Activated CD4-positive, alpha-beta T cell treated with anti-CD3 and anti-CD28 coated beads, Interleukin-2, amount 10 ng/mL, durations not matched to agents 7 days and 5 days (primary cell): ENCODE measurements at places on chromosomes 4 and X.

DNA sequence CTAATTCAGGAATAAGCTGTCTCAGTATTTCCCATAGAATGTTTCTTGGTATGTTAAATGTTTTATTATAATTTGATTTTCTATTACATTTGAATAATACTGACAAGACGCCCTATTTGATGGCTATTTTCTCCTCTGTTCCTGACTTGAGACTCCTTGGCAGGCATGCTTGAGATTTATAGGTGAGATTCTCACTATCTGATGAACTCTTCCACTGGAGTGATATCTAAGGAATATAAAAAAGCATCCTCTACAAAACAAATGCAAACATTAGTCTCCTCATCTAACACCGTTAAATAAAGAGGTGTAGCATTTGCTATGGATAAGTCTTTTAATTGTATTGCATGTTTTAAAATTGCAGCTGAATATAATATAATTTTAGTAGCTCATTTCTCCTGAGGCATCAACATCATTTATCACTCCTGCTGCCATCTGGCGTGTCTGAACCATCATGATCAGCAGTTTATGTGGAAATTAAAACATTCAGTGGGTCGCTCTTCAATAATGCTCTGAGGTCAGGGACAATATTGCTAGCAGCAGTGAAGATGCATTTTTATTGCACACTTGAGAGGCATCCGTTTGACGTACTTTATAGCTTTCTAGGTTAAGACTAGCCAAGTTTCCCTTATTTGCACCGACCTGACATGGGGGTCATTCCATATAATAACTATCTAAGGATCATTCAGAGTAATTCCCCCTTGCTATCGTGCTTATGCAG is 210.4 kb upstream of the GALNTL6 start:
- DNase-seq, result no peak

- DNase-seq, result no peak
Observed at GRCh38 chrX:63506320-63506719, 155.2 kb upstream of the SPIN4 start.

DNA sequence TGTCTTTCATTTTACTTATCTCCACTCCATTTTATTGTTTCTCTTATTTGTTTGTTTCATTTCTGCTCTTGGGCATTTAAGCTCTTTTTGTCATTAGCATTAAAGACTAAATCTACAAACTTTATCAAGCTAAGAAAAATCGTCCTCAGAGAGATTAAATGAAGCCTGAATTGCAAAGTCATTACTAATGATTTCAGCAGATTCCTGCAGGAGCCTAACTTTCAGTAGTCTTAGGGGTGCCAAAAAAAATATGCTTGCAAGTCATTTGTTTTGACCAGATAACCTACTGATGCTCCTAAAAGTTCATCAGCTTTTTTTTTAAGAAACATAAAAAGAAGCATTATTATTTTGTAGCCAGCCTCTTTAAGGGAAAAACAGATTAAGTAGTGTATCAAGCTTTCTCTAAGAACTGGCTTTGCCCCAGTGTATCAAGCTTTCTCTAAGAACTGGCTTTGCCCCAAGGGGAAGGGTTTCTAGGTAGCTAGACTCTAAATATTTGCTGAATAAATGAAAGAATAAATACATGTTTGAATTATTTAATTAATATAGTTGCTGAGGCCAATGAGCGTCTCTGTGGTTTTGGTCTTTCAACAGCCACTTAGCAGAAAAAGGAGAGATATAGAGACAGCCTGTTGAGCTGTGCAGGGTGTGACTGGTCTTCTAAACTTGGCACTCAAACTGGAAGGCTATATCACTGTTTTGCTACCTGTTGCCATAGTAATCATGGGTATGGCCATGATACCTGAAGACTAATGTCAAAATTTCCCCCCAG is 174.2 kb downstream of the BTC start:
- no peak for DNase-seq

GRCh38 chrX:150049647-150050046 is 111.4 kb upstream of the EOLA2 start:
- no peak for DNase-seq

DNA sequence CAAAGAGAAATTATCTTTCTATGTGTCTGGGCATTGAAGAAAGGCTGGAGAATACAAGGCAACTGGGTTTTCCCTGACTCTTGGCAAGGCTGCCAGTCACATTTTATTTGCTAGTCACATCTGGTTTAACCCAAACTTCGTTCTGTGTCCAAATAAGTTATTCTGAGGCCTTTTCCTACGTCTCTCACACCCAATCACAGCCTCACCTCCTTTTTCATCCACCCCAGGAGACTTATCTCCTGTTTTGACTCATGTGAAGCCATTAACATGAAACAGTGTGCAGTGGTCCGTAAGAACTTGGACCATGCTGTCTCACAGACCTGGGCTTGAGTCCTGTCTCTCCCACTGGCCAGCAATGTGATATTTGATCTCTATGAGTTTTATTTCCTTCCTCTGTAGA is 59.3 kb downstream of the CNGA2 start:
- DNase-seq, result no peak

- DNase-seq, result no peak
Observed at GRCh38 chrX:151825007-151825406, 87.7 kb upstream of the MAGEA4 start.

- no peak for DNase-seq
Observed at GRCh38 chrX:42290608-42291007, 367.3 kb upstream of the CASK start.

GRCh38 chr4:151644622-151645021 is 116.2 kb downstream of the GATB start:
- no peak for DNase-seq

DNA sequence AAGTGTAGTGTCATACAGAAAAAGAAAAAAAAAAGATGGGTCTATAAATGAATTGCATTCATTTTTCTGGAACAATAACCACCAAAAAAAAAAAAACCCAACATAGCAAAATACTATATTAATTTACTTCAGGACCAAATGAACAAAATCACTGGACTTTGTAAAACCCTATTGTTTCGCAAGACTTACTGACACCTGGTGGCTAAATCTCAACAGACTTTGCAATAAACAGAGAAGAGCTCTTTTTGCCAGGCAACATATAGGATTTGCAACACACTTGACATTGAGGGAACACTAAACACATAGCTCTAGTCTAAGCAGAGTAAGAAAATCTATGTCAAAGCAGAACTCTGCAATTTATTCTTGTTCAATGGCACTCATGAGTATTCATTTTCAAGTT is 990.2 kb downstream of the STPG2 start:
- DNase-seq, result no peak

DNA sequence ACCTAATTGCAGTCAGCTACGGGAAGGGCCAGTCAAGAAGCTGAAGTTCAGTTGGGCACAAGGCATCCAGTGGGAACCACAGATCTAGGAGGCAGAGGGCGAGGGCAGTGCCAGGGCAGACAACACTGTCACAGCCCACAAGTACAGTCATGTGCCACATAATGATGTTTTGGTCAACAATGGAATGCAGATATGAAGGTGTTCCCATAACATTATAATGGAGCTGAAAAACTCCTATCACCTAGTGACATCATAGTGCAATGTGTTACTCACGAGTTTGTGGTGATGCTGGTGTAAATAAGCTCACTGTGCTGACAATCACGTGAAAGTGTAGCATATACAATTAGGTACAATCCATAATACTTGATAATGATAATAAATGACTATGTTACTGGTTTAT is 4.5 kb upstream of the TMEM255A start:
- no peak for DNase-seq

GRCh38 chr4:38846015-38846414 is 10.6 kb downstream of the TLR6 start:
- no peak for DNase-seq

DNA sequence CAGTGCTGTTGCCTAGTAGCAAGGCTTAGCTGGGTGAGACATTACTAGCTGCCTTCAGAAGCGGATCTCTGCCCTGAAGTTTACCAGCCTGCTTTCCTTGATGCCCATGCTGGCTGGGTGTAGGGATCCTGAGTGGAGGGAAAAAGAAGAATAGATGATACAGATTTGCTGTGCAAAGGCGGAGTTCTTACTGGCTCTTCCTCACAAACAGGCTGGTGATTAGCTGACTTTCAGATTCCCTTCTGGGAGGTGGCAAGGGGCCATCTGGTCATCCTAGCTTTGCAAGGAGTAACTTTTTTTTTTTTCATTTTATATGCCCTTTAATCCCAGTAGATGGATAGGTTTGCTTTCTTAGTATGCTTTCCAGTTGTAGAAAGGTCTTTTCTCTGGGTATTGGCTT is 44.8 kb downstream of the SMARCA5 start:
- DNase-seq, result no peak

DNA sequence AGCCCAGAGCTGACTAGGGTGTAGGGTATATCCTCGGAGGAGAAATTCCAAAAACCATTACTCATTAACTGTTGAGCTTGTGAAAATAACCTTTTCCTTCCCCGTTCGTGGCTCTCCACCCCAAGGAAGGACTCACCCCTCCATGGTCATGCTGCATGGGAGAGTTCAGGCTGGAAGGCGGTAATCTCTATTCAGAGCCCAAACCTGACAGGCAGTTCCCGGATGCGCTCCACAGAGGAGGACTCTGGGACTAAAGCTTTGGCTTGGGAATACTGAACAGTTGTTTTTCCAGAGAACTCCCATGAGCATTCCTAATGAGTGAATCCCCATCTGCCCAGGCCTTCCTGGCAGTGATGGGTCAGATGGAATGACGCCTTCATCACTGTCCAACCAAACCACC is 125.4 kb downstream of the BCOR start:
- no peak for DNase-seq

GRCh38 chr4:105619188-105619931 is 66.9 kb downstream of the ARHGEF38 start:
- no peak for DNase-seq

DNA sequence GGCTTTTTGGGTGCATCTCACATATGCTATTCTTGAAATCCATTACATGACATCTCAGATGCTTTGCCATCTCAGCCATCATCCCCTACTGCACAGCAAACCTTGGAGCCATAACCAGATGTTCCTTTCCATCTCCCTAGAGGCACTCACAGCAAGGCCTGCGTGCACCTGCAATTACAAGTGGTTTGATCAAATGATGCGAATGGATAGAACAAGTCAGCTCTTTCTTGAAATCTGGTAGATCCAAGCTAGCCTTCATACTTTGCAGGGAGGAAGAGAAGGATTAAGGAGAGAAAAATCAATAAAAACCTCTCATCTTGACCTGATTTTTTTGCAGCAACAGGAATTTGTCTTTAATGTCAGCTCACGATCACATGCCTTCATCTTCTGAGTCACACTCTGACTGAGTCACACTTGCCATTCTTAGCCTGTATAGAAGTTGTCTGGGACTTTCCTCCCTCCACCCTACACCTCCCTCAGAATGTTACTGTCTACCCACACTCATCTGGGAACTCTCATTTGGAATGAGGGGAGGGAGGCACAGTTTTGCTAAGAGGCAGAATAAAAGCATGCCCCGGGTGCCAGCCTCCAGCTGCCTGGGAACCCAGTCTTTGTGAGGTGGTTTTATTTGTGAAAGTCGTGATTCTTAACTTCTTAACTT is 11.9 kb upstream of the TRIML1 start:
- no peak for DNase-seq

- DNase-seq, result no peak
Observed at GRCh38 chr4:19130866-19131265, 1109.3 kb upstream of the LCORL start.

- DNase-seq, result no peak
Observed at GRCh38 chr4:76277667-76278066, 26.1 kb downstream of the FAM47E start.

DNA sequence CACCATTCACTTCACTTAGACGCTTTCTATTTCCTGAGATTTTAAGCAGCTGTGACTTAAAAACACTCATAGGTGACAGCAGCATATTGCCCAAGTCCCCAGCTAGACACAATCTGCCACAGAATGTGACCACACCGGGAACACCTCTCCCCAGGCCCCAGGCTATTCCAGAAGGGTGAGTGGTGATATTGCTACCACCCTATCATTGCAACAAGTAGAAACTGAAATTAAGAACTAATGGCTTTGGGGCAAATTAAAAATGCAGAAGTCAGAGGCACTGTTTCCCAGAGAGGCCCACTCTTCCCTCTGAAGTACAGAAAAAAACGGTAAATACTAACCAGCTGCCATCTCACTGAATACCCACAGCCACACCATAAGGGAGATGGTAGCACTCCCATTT is 35.0 kb downstream of the QDPR start:
- no peak for DNase-seq

DNA sequence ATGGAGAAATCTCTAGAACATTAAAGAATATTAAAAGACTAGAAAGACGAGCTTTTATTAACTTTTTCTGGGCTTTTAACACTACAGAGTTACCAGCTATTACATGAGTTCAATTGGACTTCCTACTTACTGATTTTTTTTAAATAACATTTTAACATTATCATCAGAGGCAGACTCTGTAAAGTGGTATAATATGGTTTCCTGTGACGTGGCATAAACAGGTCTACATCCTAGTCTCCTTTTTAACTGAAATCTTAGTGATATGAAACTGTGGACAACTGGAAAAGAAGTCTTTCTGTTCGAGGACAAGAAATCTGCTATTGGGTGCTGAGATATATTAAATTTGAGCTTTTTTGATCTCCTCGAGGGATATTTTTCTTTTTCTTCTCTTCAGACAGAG is 48.7 kb upstream of the ABCG2 start:
- DNase-seq, result no peak

DNA sequence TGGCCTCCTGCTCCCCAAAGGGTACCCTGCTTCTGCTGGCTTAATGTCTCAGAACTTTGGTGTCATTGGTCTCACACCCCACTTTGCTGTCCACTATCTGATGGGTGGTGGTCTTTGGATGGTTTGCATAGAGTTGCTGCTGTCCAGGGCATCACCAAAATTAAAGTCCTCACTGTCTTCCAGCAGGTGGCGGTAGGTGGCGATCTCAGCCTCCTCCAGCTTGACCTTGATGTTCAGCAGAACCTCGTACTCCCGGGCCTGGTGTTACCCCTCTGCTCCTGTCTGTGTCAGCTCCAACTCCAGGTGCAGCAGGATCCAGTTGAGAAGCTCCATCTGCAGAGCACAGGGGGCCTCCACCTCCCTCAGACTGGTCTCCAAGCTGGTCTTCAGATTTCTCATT is 1169.5 kb upstream of the PABPC4L start:
- DNase-seq, result no peak

- DNase-seq, result no peak
Observed at GRCh38 chrX:19660604-19661255, 145.4 kb upstream of the MAP3K15 start.

- peak; percentile 32 for DNase-seq
Observed at GRCh38 chr4:106238820-106239420, 77.1 kb downstream of the TBCK start.

DNA sequence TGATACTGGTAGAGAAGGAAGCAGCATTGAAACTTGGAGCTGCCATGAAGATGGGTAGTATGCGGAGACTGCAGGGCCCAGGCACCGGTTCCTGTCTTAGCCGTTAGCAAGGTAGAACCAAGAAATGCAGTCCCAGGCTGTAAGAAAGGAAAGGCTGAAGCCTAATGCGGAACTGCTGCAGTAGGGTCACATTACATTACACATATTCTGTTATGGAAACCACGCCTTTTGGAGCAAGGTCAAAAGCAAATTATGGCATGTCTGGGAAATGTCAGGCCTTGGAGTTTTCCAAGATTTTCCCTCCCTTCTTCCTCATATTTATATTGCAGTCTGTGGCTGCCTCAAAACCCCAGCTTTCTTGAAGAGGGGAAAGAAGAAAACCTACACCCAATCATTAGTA is 204.8 kb upstream of the RASGEF1B start:
- no peak for DNase-seq
